Stimulated activated CD4-positive, alpha-beta T cell treated with anti-CD3 and anti-CD28 coated beads, Interleukin-12 subunit alpha, Interleukin-12 subunit beta, amount 100 ng/mL, for 4 hours (primary cell): ENCODE measurements at places on chromosomes 12 and 14.

- no peak for DNase-seq
Observed at GRCh38 chr14:64438181-64438841, 27.0 kb upstream of the AKAP5 start.

DNA sequence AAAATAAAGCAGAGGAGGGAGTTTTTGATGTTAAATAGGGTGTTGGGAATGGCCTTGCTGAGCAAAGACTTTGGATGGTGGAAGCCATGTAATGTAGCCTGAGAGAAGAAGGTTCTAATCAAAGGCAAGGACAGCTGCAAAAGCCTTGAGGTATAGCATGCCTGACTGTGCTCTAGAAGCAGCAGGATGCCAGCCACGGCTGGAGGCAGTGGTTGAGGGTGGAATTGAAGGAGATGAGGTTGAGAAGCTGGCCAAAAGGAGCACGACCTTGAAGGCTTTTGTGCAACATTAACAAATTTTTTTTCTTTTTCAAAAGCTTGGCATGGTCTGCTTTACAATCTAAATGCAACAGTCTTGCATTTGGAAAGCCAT is 42.3 kb upstream of the CSRP2 start:
- DNase-seq: no peak

- DNase-seq: no peak
Observed at GRCh38 chr12:2083561-2083960, 30.8 kb downstream of the CACNA1C start.

DNA sequence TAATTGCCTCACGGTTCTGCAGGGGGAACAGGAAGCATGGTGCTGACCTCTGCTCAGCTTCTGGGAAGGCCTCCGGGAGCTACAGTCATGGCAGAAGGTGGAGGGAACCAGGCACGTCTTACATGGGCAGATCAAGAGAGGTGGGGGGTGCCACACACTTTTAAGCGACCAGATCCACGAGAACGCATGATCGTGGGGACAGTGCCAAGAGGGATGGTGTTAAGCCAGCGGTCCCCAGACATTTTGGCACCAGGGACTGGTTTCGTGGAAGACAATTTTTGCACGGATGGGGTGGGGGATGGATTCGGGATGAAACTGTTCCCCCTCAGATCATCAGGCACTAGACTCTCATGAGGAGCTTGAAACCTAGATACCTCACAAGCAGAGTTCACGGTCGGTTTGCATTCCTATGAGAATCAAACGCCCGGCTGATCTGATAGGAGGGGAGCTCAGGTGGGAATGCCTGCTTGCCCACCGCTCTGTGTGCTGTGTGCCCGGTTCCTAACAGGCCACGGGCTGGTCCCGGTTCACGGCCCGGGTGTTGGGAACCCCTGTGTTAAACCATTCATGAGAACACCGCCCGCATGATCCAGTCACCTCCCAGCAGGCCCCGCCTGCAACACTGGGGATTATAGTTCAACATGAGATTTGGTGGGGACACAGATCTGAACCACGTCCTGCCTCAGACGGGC is 96.9 kb downstream of the ADGRD1 start:
- DNase-seq: no peak

DNA sequence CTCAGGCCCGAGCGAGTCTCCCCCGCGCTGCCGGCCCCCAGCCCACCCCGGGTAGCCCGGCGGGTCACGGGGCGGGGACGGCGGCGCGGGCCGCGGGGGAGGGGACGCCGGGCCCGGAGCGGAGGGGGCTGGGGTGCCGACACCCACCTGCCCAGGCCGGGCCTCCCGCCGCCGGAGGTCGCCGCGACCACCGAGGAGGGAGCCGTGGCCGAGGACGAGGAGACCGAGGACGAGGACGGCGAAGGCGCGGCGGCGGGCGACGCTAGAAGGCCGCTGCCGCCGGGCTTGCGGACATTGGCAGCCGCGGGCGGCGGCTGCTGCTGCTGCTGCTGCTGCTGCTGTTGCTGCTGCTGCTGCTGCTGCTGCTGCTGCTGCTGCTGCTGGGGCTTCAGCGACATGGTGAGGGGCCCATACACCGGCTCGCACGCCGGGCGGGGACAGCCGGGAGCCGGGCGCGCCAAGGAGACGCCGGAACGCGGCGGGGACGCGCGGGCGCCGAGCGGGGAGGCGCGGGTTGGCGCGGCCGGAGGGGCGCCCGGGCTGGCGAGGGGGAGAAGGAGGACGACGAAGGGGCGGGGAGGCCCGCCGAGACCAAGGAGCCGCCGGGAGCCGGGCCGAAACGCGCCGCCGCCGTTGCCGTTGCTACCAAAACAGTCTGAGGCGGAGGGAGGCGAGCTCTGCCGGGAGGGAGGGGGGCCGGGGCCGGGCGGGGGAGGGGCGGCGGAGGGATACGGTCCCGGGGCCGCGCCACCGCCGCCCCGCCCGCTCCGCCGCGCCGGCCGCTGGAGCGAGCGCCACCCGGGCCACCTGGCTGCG is at the start of gene ATXN2:
ATXN2 (minus strand) TSS at position 679 of the 816 bp plus-strand sequence; CDS start at position 398, 281 bp downstream.
- peak; percentile 70 for DNase-seq

GRCh38 chr14:52248057-52248456 is 19.4 kb upstream of the PTGDR start:
- no peak for DNase-seq

- no peak for DNase-seq
Observed at GRCh38 chr14:72747652-72748051, 146.2 kb downstream of the DPF3 start.

- DNase-seq: no peak
Observed at GRCh38 chr12:39483597-39483996, 40.7 kb upstream of the KIF21A start.

- no peak for DNase-seq
Observed at GRCh38 chr12:7293670-7294069, 10.2 kb upstream of the ACSM4 start.
